ENCODE measurements at places on chromosomes 7 and 10.

DNA sequence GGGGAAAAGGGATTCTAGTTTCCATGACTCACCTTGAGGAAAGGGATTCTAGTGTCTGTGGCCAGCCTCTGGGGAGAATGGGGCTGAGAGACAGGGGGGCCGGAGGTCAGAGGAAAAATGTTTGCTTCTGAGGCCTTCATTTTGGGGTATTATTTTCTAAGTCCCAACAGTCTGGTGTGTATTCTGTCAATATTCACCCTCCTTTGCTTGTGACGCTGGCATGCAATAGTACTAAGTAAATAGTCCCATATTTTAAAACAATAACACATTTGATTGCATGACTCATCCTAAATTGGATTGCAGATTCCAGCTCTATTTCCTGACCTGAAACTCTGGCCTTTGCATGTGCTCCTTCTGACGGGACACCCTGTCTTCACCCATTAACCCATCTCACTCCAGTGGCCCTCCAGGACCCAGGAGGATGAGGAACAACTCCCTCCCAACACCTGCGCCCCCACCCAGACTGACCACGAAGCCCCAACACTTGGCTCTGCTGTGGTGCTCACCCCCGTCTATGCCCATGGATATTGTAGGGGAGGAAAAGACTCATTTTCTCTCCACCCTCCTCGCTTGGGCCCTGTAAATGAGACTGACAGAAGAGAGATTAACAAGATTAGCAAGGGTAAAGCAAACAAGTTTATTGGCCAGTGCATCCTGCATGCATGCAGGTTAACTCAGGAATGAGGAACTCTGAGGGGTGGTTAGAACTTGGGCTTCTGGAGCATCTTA lies 495.6 kb upstream of the KLF6 start:
- DNase-seq = no peak

GRCh38 chr7:143882020-143882603 lies 19.9 kb downstream of the TCAF1 start:
- DNase-seq = no peak

GRCh38 chr7:41705109-41705901 lies 2.4 kb upstream of the INHBA start:
- DNase-seq = no peak

- no peak for DNase-seq
These were observed 78.3 kb downstream of the SH3PXD2A start for GRCh38 chr10:103776878-103777591.

GRCh38 chr7:145082366-145083161 lies 246.7 kb upstream of the TPK1 start:
- peak; percentile 57 for DNase-seq

DNA sequence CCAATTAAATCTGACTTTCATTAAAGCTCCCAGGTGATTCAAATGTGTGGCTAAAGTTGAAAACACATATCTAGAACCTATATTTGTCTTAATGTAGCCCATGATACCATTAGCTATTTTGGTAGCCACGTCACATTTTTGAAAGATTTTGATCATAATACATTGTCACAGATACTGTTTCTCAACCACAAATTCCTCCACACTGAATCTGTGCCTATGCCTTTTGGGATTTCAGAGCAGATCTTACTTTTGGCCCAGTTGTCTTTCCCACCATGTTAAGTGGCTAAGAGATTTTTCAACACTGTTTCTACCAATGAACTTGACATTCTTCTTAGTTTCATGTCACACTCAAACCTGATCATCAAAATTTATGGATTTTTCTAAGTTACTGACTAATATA lies 47.4 kb downstream of the CH25H start:
- DNase-seq = no peak

GRCh38 chr10:33621101-33621500 lies 286.6 kb upstream of the NRP1 start:
- DNase-seq = no peak

DNA sequence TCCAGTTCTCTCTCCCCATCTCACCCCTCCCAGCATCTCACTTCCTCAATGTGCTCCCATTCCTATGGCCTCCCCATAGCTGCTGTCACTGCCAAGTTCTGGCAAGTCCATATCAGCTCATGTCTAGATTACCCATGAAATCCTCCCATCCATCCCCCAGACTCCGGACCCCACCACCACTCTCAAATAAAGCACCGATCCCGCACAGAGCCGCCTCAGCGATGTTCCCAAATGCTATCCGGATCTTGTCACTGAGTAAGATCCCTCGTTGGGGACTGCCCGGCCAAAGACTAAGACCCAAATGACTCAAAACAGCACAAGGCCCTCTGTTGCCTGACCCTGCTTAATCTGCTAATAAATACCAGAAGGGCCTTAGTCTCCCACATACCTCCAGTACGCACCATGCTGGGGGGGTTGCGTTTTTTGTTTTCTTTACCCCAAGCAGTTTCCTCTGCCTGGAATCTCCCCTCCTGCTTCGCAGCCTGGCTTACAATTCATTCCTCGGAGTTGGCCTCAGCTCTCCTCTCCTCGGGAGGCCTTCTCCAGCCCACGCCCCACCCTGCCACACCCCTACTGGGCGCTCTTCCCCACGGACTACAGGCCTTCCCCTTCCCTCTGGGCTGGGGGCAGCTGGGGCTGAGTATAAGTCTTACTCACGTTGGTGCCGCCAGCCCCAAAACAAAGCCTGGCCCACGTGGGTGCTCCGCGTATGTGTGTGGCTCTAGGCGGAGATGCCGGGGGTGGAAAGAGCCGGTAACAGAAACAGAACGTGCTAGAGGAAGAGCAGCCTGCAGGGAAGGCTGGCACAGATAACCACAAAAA lies 1.8 kb upstream of the DUSP5 start:
- no peak for DNase-seq

Data from NCI-H187 treated with DMSO at 0.1 percent for 48 hours (cell line).